ENCODE measurements at places on chromosomes 5 and 9.
A peak's percentile ranks its signal among the peaks of the same experiment; 100 is the strongest.

- H3K36me3 ChIP-seq = no peaks in the 10 kb centered on the region
- H3K27ac ChIP-seq = no peak overlapping the region
- H3K4me1 ChIP-seq = peaks cover 16% of the 10 kb centered on the region
Observed at GRCh38 chr9:14421291-14421690, 107.3 kb upstream of the NFIB start.

DNA sequence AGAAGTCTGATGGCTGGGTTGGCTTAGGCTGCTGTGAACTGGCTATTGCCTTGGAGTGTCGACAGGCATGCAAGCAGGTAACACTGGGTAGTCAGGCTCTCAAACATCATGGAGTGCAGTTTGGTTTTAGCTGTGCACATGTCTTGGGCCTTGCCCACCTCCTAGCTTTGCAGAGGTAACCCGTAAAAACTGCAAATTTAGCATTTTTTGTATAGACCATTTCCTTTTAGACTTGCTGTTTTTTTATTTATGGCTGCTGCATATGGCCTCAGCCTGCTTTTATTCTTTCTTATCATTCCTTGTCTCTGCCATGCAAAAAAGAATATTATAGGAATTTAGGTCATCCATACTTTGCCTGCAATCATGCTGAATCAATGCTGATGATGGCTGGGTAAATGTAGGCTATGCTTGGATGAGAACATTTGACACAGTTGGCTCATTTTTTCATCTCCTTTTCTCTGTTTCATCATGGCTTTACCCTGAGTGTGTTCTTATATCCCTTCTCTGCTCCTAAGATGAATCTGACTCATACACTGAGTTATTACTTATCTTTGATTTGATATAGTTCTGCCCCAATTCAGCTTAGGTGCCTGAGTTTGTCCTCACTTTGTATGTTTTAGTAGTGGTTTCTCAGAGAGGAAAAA lies 27.2 kb downstream of the RECK start:
- H3K4me1 ChIP-seq = no peaks in the 10 kb centered on the region
- no peaks in the 10 kb centered on the region for H3K27me3 ChIP-seq
- no peaks in the 10 kb centered on the region for H3K36me3 ChIP-seq
- no peak for DNase-seq
- no peak overlapping the region for H3K4me3 ChIP-seq
- H3K27ac ChIP-seq = no peak overlapping the region

DNA sequence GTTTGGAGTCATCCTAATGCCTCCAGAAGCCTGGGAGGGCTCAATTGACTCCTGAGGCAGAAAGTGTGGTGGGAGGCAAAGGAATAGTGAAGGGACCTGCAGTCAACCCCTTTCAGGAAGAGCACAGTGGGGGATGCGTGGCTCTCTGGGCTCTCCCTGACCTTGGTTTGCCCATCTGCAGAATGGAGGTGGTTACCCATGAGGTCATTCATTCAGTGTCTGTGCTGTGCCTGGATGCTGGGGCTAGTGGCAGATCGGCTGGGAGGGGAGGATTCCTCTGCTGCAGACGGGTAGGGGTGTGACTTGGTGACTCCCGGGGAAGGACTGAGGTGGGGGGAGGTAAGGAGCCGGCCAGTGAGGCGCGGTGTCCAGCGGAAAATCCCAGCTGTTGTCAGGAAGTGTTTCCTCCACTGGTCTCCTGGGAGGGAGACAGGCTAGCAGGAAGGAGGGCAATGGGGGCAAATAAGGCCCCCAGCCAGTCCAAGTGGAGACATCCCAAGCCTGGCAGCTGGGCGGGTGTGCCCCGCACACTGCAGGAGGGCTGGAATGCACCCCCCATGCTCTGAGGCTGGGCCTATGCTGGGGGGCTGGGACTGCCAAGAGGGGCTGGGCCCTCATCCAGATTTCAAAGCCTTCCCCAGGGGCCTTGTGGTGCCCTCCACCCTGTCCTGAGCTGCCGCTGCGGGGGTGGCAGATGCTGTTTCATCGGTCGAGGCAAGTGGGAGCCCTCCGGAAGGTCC lies 10.9 kb downstream of the CXXC5 start:
- DNase-seq = peak; percentile 76
- H3K27ac ChIP-seq = peak overlapping the region; percentile 82
- no peaks in the 10 kb centered on the region for H3K27me3 ChIP-seq
- peaks cover 76% of the 10 kb centered on the region for H3K4me1 ChIP-seq

DNA sequence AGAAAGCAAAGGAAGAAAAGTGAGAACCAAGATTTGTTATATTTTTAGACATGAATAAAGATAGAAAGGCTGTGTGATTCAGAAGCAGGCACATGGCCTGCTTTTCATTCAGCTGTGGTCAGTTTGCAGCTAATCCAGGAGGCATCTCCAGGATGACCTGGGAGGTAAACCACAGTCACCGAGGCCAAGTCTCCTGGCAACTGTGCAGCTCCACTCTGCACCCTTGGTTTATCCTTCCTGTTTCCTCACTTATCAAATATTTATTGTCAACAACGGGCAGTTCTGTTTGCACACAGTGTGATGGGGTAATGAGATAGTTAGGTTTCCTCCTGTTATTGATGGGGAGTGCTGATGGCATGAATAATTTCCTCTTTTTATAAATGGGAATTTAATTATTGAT lies 243.0 kb downstream of the PSAT1 start:
- peaks cover 16% of the 10 kb centered on the region for H3K4me1 ChIP-seq
- no peaks in the 10 kb centered on the region for H3K27me3 ChIP-seq
- no peaks in the 10 kb centered on the region for H3K36me3 ChIP-seq
- H3K4me3 ChIP-seq = no peak overlapping the region

DNA sequence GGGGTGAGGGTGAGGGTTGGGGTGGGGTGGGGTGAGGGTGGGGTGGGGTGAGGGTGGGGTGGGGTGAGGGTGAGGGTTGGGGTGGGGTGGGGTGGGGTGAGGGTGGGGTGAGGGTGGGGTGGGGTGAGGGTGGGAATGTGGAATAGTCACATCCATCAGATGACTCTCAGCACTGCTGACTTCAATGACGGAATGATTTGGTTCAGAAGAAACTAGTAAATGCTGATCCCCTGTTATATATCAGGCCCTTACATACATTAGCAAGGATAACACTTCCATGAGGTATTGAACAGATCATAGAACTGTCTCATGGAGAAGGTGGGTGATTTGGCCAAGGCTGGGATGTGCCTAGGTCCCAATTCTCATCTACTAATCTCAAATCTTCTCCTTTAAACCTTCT lies 24.5 kb upstream of the C5orf47 start:
- H3K36me3 ChIP-seq = no peaks in the 10 kb centered on the region
- no peak for DNase-seq
- no peak overlapping the region for H3K4me3 ChIP-seq
- H3K27ac ChIP-seq = no peak overlapping the region

- H3K27me3 ChIP-seq = no peaks in the 10 kb centered on the region
- H3K4me1 ChIP-seq = peaks cover 8% of the 10 kb centered on the region
- DNase-seq = no peak
- no peak overlapping the region for H3K27ac ChIP-seq
Observed at GRCh38 chr5:37742111-37742510, 97.7 kb downstream of the GDNF start.

- H3K4me1 ChIP-seq = no peaks in the 10 kb centered on the region
- no peak overlapping the region for H3K4me3 ChIP-seq
- no peaks in the 10 kb centered on the region for H3K27me3 ChIP-seq
- H3K27ac ChIP-seq = no peak overlapping the region
- no peaks in the 10 kb centered on the region for H3K36me3 ChIP-seq
- DNase-seq = no peak
Observed at GRCh38 chr9:2939368-2939767, 95.5 kb upstream of the PUM3 start.

DNA sequence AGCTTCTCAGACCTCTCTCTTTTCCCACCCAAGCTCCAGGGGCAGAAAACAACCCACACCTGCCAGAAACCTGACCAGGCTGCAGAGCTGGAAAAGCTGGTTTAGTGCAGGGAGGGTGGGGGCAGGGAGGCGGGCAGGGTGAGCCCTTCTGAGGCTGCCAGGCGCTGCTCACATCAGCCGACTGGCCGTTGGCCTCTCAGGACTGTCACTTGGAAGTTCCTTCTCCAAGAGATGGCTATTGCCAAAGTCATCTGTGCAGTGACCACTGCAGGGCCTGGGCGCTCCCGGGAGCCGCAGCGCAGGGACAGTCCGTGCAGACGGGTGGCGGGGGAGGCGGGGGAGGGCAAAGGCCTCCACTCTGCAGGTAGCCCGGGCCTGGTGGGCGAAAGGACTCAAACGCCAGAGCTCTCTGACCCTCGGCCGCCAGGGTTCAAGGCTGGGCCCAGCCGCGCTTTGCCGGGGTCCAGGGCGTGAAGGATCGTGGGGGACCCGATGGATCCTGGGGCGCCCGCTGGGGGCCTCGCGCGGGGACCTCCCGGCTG lies 205.0 kb upstream of the IER5L start:
- H3K4me1 ChIP-seq = peaks cover 21% of the 10 kb centered on the region
- H3K27ac ChIP-seq = peak overlapping the region; percentile 94

DNA sequence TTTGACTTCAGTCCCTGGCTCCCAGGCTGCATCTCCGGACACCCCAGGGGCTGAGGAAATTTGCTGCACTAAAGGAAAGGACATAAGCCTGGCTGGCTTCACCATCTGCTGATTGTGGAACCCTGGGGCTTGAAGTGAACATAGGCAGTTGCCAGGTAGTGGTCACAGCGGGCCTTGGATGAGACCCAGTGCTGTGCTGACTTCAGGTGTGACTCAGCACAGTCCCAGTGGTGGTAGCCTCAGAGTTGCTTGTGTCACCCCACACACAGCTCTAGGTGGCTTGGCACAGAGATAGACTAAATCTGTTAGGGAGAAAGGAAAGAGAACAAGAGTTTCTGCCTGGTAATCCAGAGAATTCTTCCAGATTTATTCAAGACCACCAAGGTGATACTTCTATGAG lies 36.1 kb upstream of the RUSC2 start:
- peaks cover 4% of the 10 kb centered on the region for H3K4me1 ChIP-seq
- H3K4me3 ChIP-seq = no peak overlapping the region
- no peaks in the 10 kb centered on the region for H3K27me3 ChIP-seq
- no peak for DNase-seq
- H3K27ac ChIP-seq = no peak overlapping the region

DNA sequence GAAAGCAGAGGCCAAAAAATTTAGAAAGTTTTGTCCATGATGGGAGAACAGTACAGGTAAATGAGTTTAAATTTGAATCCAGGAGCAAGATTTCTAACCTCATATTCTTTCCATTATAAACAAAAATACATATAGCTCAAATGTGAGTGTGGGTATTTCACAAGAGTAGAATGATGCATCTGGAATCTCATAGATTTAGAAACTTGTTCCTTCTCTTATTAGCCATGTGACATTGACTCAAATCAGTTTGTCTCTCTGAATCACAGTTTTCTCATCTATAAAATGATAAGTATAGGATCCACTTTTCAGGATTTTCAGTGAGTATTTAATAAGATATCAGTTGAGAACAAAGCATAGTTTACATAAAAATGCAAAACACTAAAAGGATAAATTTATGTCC lies 436.3 kb upstream of the PAPPA start:
- H3K4me1 ChIP-seq = peaks cover 4% of the 10 kb centered on the region
- H3K27ac ChIP-seq = no peak overlapping the region
- no peaks in the 10 kb centered on the region for H3K36me3 ChIP-seq
- H3K4me3 ChIP-seq = no peak overlapping the region

DNA sequence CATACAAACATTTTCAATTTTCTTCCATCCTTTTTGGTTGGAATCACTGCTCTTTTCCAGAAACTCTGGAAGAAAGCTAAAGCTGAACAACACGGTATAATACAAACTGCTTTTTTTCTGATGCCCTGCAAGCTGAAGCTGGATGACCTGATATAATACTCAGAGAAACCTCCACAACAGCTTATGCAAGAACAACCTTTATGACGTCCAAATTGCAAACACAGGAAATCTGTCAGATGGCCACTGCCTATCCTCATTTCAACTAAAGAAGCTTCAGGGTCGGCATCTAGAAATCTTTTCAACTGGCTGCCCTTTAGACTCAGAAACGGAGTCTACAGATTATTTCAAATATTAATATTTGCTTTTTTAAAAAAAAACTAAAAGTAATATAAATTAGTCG lies 106.5 kb upstream of the PRDM9 start:
- no peaks in the 10 kb centered on the region for H3K4me1 ChIP-seq
- no peaks in the 10 kb centered on the region for H3K36me3 ChIP-seq
- no peaks in the 10 kb centered on the region for H3K27me3 ChIP-seq
- no peak overlapping the region for H3K4me3 ChIP-seq
- DNase-seq = no peak
- no peak overlapping the region for H3K27ac ChIP-seq

DNA sequence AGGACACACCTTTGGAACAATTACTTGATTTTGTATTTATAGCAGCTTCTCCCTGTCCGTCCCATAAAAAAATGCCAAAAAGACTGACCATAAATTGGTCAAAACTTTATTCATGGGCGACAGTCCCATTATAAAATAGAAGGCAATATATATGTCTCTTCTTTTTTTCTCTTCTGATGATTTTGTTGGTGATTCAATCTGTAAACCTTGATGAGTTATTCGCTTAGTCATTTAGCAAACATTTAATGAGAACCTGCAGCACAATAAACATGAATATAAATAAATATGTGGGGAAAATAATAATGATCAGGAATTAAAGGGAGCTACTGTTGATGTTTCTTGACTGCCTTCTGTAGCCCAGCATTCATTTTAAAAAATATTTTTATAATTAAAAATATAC lies 356.4 kb upstream of the ACTBL2 start:
- DNase-seq = no peak
- H3K4me1 ChIP-seq = peaks cover 11% of the 10 kb centered on the region
- H3K4me3 ChIP-seq = no peak overlapping the region

All from hepatocyte (in vitro differentiated cells).